ENCODE measurements at places on chromosomes 5 and 9.

DNA sequence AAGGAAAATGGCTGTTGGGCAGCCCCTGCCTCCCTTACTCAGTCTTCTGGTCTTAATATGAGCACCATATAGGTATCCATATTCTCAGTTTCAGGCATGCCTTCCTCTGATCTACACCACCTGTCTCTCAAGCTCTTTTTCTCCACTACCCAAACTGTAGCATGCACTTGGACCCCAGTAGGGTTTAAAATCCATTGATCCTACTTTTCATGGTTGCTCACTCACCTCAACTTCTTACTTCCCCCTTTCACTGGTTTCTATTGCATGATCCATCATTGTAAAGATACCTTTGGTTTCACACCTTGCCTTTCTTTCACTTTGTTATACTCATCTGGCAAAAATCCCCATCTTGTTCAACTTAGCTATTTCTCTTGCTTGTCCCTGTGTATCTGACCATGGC is 159.4 kb downstream of the KDM4C start:
- DNase-seq: no peak

DNA sequence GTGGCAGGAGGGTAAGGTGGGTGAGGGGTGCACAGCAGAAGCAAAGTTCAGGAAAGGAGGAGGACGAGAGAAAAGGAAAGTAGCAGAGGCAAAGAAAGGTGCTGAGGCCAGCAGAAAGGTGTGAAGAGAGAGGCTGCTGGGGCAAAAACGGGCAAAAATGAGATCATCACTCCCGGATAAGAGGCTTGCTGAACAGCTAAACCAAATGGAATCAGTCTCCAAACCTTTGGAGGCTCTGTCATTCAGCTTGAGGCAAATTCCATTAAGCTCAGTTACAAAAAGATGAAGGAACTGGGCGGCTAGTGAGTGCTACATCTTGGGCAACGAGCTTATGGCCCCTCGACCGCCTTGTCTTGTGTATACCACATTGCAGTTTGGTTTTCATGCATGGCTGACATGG is 136.4 kb downstream of the FSTL4 start:
- no peak for DNase-seq

DNA sequence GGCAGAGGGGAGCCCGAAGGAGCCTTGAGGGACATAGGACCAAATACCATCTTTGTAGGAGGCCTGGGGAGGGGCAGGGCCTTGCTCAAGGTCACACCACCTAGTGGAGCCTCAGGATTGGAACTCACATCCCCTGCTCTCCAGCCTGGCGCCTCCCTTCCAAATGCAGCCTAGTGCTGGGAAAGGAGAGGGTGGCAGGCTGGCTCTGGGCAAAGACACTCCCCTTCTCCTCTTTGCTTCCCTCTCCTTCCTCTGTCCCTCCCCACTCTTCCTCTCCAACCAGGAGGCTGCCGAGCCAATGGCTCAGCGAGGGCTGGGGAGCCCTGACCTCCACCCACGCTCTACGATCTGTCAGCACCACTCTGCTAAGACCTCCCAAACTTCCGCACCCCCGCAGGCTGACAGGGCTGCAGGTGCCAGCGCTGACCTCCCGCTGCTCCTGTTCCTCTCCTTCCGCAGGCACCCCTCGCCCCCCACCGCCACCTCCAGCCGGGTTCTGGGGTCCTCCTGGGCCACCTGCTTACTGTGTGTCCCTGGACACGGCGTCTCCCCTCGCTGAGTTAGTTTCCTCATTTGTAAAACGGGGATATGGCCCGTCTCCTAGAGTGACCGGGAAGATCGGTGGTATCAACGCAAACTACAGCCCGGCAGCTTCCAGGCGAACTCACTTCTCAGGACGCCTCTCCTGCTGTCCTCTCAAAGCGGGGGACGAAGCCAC is 52.9 kb downstream of the C9orf50 start:
- DNase-seq: no peak

DNA sequence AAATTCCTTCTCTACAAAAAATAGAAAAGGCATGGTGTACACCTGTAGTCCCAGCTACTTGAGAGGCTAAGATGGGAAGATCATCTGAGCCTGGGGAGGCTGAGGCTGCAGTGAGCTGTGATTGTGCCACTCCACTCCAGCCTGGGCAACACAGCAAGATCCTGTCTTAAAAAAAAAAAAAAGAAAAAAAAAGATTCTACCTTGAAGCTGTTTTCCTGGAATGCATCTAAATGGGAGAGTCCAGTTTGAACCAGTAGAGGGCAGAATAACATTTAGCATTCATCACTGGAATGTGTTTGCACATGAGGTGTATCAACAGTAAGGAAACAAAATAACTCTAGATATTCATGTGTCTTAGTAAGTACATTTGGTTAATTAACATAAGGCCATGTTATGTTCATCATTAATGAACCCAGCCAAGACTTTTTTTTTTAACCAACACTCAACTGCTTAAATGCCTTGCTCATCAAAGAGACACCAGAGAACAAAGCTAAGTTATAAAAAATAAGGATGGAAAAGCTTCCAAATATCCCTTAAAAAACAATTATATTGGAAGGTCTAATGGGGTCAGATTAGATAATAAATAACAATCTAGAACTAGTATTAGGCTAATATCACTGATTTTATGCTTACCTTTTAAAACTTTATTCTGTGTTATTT is 16.1 kb downstream of the IFNE start:
- DNase-seq: no peak
